Liver (tissue), 10 donors: ENCODE measurements at places on chromosomes 2 and 18. TPM values are rescaled to one million over a fixed set of nuclear protein-coding genes. Genes with fewer than 3 reads are reported as not detected.

DNA sequence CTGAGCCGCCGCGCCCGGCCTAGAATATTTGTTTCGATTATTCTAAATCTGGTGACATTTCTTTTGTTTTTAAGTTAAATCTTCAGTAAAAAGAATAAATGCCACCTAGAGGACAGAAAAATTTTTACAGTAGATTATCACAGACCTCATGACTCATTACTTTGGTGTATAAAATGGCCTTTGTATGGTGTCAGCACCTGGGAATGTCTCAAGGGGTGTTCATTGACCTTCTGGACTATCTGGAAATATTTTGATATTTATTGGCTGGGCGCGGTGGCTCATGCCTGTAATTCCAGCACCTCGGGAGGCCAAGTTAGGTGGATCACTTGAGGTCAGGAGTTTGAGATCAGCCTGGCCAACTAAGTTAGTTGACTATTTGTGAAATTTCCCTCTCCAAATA lies 30.3 kb upstream of the SLC30A6 start:
- peaks cover 10% of the 10 kb centered on the region for H3K36me3 ChIP-seq
- no peak overlapping the region for H3K4me3 ChIP-seq
- H3K27ac ChIP-seq = no peak overlapping the region
- DNase-seq = no peak

RAB6D gene
- total RNA-seq = not detected

DNA sequence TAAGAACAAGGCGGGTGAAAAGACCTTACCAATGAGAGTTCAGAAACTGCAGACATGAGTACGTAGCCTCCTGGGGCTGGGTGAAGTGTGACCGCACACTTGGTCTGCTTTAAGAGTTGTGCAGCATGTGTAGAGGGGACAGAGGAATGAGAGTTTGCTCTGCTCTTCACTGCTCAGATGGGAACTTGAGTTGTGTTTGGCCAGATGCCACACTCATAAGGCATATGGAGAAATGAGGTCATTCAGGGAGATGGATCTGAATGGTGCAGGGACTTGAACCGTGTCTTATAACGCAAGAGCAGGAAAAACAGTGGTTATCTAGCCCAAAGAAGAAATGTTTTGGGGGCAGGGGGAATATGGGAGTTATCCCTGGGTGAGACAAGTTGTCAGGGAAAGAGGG lies 273.8 kb upstream of the LYPD1 start:
- no peaks in the 10 kb centered on the region for H3K36me3 ChIP-seq
- H3K27ac ChIP-seq = no peak overlapping the region
- no peak overlapping the region for H3K4me3 ChIP-seq
- H3K27me3 ChIP-seq = no peaks in the 10 kb centered on the region
- DNase-seq = no peak

- DNase-seq = no peak
- H3K36me3 ChIP-seq = no peaks in the 10 kb centered on the region
- H3K27me3 ChIP-seq = no peaks in the 10 kb centered on the region
- H3K4me1 ChIP-seq = no peaks in the 10 kb centered on the region
Measured at GRCh38 chr2:191462370-191462769, 215.6 kb upstream of the NABP1 start.

DNA sequence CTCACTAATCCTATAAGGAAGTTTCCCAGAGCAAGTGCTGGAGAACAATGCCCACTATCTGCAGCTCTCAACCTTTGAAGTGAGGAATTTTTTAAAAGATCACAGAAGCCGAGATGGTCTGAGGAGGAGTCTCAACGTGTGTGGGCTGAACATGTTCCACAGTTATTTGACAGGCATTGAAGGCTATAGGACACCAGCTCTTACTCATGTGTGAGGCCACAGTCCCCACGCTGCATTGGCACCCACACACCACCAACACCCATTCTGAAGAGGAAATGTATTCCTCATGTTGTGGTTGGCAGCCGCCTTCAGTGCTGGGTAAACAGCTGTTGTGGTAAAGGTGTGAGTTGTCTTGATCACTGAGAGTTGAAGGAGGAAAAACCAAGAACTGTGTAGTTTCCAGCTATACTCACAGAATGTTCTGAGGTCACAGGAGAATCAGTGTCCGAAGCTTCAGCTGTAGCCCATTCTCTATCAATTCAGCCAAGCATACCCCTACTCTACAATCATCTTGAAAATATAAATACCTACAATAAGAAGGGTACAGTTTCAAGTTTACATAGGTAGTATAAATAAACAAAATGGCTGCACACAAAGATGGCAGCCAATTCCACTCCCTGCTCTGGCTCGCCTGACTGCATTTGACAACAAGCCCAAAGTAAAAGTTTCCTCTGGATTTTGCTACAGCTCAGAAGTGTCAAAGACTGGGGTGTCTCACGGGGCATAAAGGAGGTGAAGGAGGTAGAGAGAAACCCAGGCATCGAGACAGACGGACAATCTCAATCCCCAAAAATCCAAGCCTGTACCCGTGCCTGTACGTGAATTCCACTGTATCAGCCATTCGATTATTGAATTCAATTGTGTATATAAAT lies 12.1 kb downstream of the CD226 start:
- no peaks in the 10 kb centered on the region for H3K27me3 ChIP-seq
- no peak for DNase-seq
- peaks cover 1% of the 10 kb centered on the region for H3K36me3 ChIP-seq

- H3K36me3 ChIP-seq = peaks cover 2% of the 10 kb centered on the region
- H3K4me3 ChIP-seq = no peak overlapping the region
- H3K27me3 ChIP-seq = no peaks in the 10 kb centered on the region
- no peak for DNase-seq
- no peak overlapping the region for H3K27ac ChIP-seq
- no peaks in the 10 kb centered on the region for H3K4me1 ChIP-seq
Measured at GRCh38 chr2:239381709-239382134, 19.1 kb downstream of the HDAC4 start.

CYS1 gene
- total RNA-seq = 1.3 TPM

DNA sequence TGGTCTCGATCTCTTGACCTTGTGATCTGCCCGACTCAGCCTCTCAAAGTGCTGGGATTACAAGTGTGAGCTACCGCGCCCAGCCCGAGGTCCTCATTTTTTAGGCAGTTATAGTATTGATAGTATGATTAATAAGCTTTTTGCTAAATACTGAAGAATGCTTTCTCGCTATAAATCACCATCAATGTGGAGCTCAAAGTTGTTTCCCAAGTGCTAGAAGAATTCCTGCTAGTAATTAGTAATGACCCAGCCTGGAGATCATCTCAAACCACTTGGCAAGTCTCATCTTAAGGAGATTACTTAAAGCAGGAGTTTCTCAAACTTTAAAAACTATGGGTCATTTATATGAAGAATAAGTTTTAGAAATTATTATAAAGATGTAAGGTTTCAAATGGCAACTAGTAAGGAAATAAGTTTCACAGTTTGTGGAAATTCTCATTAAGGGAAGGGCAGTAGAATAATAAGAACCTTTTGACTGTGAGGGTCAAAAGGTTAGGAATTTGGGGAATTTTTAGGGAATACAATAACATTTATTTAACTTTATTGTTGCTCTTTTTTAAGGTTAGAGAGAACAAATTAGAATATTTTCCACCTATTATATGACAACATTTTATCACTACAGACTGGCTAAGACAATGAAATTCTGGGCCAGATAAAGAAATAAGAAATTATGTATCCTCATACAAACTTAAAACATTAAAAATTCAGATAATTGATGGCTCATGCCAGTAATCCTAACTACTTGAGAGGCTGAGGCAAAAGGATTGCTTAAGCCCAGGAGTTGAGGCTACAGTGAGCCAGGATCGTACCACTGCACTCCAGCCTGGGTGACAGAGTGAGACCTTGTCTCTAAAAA lies 148.6 kb upstream of the MAP3K20 start:
- H3K27me3 ChIP-seq = no peaks in the 10 kb centered on the region
- peaks cover 23% of the 10 kb centered on the region for H3K4me1 ChIP-seq
- peak overlapping the region; percentile 6 for H3K27ac ChIP-seq
- H3K36me3 ChIP-seq = no peaks in the 10 kb centered on the region
- no peak for DNase-seq
- no peak overlapping the region for H3K4me3 ChIP-seq

GRCh38 chr18:50753311-50753710 lies 66.5 kb downstream of the MRO start:
- no peaks in the 10 kb centered on the region for H3K4me1 ChIP-seq
- no peak for DNase-seq
- no peak overlapping the region for H3K4me3 ChIP-seq
- no peak overlapping the region for H3K27ac ChIP-seq
- no peaks in the 10 kb centered on the region for H3K27me3 ChIP-seq

GRCh38 chr2:144630459-144631215 lies 110.7 kb upstream of the ZEB2 start:
- no peak overlapping the region for H3K4me3 ChIP-seq
- no peak for DNase-seq
- H3K4me1 ChIP-seq = no peaks in the 10 kb centered on the region

GRCh38 chr2:191696001-191696400 lies 18.1 kb downstream of the NABP1 start:
- no peaks in the 10 kb centered on the region for H3K36me3 ChIP-seq
- no peaks in the 10 kb centered on the region for H3K4me1 ChIP-seq
- H3K27ac ChIP-seq = no peak overlapping the region
- no peaks in the 10 kb centered on the region for H3K27me3 ChIP-seq
- DNase-seq = no peak
- H3K4me3 ChIP-seq = no peak overlapping the region

DNA sequence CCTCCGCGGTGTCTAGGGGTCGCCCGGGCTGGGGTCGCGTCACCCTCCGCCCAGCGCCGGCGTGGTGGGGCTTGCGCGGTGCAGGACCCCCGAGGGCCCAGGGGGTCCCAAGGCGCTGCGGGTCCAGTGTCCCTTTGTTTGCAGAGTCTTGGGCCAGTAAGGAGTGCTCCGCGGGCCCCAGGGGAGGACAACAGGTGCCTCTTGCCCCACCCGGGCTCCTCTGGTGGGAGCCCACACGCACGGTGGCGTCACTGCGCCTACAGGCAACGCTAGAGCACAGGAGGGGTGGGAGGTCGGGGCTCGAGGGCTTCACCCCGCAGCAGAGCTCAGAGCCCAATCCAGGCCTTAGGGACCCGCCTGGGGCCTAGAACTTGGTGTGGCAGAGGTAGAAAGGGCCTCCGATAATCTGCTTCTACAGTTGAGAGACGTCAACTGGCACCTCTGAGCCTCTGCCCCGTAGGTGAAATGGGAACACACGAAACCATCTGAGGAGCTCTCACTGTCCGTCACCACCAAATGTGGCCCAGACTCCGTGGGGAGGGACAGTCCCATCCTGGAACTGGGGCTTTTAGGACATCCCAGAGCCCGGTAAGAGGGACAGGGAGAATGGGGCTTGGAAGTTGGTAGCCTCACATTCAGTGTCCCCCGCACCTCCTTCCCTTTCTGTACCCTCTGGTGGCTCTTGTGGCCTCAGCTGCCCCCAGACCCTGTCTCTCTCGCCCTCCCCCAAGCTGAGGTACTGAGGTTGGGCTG lies 1.4 kb downstream of the ARID5A start:
- H3K36me3 ChIP-seq = no peaks in the 10 kb centered on the region
- H3K4me1 ChIP-seq = peaks cover 10% of the 10 kb centered on the region
- H3K27me3 ChIP-seq = no peaks in the 10 kb centered on the region

BMP10 gene
- 9.5 TPM for total RNA-seq

PJVK gene
- 0.70 TPM for total RNA-seq

UGT1A3 gene
- not detected for total RNA-seq

- no peaks in the 10 kb centered on the region for H3K27me3 ChIP-seq
- H3K36me3 ChIP-seq = no peaks in the 10 kb centered on the region
- H3K4me1 ChIP-seq = no peaks in the 10 kb centered on the region
- DNase-seq = no peak
- H3K27ac ChIP-seq = no peak overlapping the region
Measured at GRCh38 chr2:69260666-69261065, 126.4 kb downstream of the GFPT1 start.

DNA sequence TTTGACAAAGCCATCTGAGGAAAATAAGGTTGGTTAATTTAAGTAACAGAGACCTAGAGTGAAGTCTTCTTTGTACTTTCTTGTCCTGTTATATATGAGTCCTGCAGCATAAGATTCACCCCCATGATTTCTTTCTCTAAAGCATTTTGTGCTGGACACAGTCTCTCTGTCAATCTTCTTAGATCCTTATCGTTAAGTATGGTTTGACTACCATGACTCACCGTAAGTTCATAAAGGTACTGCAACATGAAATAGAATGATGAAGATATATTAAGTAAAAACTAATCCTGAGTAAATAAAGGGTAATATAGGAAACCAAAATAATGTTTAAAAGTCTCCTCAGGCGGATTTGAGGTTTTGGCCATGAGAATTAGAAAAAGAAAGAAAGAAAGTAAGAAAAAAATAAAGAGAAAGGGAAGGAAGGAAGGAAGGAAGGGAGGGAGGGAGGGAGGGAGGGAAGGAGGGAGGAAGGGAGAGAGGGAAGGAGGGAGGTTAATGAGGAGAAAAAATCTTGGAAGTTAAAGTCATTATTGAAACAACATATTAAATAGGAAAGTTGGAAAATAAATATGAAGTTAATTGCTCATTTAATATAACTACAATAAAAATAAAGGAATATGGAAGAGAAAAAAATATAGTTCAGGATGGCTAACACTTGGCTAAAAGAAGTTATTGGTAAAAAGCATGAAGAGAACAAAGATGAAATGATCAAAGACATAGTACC lies 980.3 kb upstream of the CDH2 start:
- H3K27me3 ChIP-seq = no peaks in the 10 kb centered on the region
- H3K4me1 ChIP-seq = no peaks in the 10 kb centered on the region
- DNase-seq = no peak
- no peak overlapping the region for H3K4me3 ChIP-seq

DNA sequence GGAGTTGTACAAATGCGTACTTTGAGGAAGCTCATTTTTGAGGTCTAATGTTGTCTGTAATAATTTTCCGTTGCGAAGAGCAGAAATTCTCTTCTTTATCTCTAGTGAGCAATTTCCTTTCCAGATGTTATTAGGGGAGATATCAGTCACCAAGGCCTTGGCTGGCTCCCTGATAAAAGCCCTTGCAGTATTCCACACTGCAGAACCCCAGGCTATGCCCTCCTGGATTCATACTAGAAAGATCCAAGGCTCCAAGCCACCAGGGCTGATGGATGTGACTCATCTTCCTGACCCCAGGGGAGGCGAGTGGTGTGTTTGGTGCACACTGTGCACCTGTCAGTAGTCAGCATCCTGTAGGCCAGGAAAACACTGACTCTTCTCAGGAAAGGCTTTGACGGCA lies 34.7 kb downstream of the INO80C start:
- H3K4me3 ChIP-seq = no peak overlapping the region
- DNase-seq = no peak
- H3K27ac ChIP-seq = no peak overlapping the region

RUFY4 gene
- total RNA-seq = 0.05 TPM

PARD6G gene
- 2.2 TPM for total RNA-seq

DNA sequence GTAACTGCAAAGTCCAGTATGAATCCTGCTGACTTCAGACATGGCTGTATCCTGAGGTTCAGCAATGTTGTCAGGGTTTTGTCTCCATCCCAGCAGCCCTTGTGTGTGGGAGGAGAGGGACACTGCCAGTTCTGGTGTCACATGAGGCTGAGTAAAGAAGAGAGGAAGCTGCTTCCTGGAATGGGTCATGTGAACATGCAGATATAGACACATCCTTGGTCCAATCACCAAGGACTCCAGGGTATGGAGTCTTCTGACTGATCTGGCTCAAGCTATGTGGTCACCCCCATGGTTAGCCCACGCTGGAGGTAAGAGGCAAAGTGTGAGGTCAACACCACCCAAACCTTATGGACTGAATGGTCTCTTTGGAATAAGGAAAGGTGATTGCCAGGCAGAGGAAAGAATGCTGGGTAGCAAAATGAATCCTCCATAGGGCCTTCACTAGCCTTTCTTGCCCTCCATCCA lies 134.4 kb upstream of the SLC1A4 start:
- H3K4me3 ChIP-seq = no peak overlapping the region
- no peaks in the 10 kb centered on the region for H3K27me3 ChIP-seq
- H3K27ac ChIP-seq = no peak overlapping the region
- DNase-seq = no peak
- no peaks in the 10 kb centered on the region for H3K4me1 ChIP-seq

CD207 gene
- total RNA-seq = not detected

GRCh38 chr2:60964651-60965498 lies 52.6 kb upstream of the PEX13 start:
- no peak overlapping the region for H3K4me3 ChIP-seq
- DNase-seq = no peak
- H3K36me3 ChIP-seq = no peaks in the 10 kb centered on the region

UGT1A6 gene
- total RNA-seq = not detected
